ENCODE measurements at places on chromosomes 6 and 20.

DNA sequence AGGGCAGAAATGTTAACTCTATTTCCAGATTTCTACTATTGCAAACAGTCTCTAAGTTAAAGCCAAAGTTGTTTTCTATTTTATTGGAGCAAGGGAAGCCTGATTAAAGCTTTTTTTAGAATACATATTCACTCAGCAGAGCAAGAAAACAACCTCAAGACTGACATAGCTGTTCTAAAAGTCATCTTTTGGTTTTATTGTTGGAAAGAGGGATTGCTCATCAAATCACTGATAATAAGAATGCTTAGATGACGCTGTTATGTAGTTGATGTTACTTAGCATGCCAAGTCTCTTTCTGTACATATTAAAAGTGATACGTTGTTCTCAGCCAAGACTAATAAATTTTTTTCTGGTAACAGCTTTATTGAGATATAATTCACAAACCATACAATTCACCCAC, 172.6 kb upstream of the LAMA2 start:
- no peak for DNase-seq

- DNase-seq, result no peak
Measured at GRCh38 chr20:31695849-31696804, 26.5 kb downstream of the BCL2L1 start.

DNA sequence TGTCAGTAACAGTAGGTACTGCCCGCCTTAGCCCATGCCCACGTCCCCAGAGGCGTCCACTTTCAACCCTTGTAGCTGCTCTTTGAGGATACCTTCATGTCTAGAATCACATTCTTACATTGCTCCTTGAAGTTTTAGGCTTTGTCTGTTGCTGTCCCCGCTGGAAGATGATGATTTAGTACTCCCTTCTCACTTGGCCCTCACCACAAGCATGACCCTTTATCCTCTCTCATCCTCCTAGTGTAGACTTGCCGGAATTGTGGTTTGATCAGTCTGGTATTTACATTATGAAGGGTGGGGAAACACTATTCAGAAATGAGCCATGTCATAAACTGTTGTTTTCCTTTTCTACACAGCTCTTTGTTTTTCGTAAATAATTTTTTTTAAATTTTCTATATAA, 87.4 kb downstream of the ARID1B start:
- no peak for DNase-seq

- DNase-seq, result peak; percentile 48
Measured at GRCh38 chr20:32971703-32972161, 32.5 kb downstream of the SUN5 start.

GRCh38 chr6:158485431-158485830, 74.5 kb upstream of the TMEM181 start:
- no peak for DNase-seq

- DNase-seq, result no peak
Measured at GRCh38 chr6:55902796-55903195, 27.4 kb upstream of the BMP5 start.

DNA sequence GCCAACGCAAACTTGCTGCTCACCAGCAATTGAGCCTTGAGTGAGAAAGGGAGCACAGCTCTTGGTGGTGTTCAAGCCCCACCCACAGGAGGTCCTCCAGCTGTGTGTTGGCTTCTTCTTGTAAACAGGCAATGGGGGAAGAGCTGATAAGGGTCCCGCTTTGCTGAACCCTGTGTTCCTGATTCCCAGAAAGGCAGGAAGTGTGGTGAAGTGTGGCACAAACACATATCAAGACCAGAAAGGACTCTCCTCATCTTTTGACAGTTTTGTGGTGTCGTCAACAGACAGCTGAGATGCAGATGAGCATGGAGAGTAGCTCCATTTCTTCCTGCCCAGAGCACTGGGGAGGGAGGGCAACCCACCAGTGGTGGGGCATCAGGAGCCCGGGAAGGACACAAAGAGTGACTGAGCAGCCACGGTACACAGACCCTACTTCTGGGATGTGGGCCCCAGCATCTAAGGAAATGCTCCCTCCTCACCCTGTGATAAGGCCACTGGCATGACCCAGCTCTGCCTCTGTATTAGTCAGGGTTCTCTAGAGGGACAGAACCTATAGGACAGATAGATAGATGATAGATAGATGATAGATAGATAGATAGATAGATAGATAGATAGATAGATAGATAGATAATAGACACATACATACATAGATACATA, 188.9 kb upstream of the TAB2 start:
- peak; percentile 69 for DNase-seq

- no peak for DNase-seq
Measured at GRCh38 chr20:62494980-62495748, 19.4 kb upstream of the GATA5 start.

DNA sequence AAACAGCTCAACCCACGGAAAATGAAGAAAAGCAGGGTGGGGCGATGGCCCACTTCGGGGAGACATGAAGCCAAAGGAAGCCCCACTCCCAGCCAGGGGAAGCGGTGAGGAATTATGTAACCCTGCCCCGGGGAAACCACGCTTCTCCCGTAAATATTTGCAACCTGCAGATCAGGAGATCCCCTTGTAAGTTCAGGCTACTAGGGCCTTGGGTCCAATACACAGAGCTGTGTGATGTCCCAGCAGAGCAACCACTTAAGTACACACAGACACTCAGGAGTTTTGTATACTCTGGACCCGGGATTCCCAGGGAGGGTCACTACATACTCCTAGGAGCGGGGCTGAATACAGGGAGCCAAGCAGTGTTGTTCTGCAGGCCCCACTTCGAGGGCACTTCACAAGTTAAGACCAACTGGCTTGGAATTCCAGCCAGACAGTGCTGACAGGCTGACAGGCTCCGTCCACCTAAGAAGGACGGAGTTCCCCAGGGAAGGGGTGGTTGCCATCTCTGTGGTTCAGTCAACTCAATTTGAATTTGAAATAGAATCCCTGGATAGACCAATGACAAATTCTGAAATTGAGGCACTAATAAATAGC, 301.4 kb upstream of the THEMIS start:
- no peak for DNase-seq

- no peak for DNase-seq
Measured at GRCh38 chr6:87902383-87902782, 145.3 kb upstream of the SPACA1 start.

- no peak for DNase-seq
Measured at GRCh38 chr20:43974695-43975094, 60.0 kb downstream of the TOX2 start.

- DNase-seq, result no peak
Measured at GRCh38 chr20:38485041-38485440, 12.4 kb downstream of the RALGAPB start.

- no peak for DNase-seq
Measured at GRCh38 chr6:54059683-54060082, 51.6 kb upstream of the MLIP start.

- no peak for DNase-seq
Measured at GRCh38 chr6:129586815-129587214, 123.2 kb downstream of the ARHGAP18 start.

DNA sequence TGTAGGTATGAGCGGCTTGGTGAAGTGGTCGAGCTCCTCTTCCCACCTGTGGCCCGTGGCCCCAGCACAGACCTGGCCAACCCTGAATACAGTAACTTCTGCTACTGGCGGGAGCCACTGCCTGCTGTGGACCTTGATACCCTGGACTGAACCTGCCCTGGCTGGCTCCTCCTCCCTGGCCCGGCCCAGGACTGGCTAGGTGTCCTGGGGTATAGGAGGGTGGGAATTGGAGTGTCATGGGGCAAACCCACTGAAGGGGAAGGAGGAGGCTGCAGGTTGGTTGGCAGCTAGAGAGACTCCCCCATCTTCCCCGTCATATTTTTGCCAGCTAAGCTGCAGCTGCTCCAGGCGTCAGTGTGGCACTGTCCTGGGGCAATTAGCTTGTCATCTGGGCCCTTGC, 7.9 kb downstream of the EMILIN3 start:
- no peak for DNase-seq

GRCh38 chr6:132133736-132134445, 182.7 kb upstream of the CCN2 start:
- DNase-seq, result no peak

DNA sequence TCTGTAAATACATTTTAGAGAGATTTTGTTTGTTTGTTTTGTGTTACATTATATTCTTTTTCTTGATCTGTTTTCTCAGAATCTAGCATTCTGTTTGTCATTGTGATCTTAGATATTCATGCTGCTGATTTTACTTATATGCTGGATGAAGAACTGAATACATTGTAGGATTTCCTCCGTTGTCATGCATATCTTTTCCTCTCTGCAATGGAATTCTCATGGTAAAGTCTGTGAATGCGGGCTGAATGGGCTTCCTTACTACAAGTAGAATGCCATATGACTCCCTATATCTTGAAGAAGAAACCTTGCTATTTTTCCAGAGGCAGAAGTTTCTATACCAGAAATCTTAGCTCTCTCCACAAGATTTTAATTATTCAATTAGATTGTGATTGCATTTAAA, 2.4 kb upstream of the DEFB114 start:
- DNase-seq, result no peak

GRCh38 chr20:52972190-52972937, at the start of gene TSHZ2:
Gene TSHZ2 (plus strand): TSS chr20:52972358. CDS start chr20:52973294, 936 bp downstream.
- DNase-seq, result peak; percentile 67

GRCh38 chr20:54869765-54870164, 394.4 kb downstream of the DOK5 start:
- no peak for DNase-seq

GRCh38 chr6:167058261-167058660, 59.1 kb downstream of the CEP43 start:
- DNase-seq, result no peak

GRCh38 chr6:117906958-117907600, at the start of gene SLC35F1:
Gene SLC35F1 (plus strand): TSS chr6:117907264.
- peak; percentile 5 for DNase-seq

- peak; percentile 74 for DNase-seq
Measured at GRCh38 chr6:127266178-127266891, at the start of gene RNF146. Gene RNF146 (plus strand): TSS chr6:127266864. CDS start chr6:127280339, 13,475 bp downstream.

GRCh38 chr6:1479095-1479494, 89.7 kb downstream of the FOXF2 start:
- no peak for DNase-seq

DNA sequence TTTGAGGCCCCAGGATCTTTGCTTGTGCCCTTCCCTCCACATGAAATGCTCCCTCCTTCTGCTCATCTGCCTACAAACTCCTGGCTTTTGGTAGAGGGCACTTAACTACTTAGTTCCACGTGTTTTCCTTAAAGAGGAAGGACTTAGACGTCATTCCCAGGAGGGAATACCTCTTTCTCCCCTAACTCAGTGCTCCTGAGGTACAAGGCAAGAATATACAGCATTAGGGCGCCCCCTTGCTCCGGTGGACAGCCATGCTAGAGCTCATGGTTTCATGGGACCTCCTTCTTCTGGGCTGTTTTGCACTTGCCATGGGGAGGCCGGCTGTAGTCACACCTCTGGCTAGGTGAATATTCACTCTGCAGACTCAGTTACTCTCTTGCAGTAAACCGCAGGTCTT, 93.8 kb upstream of the LY86 start:
- DNase-seq, result peak; percentile 15

GRCh38 chr20:4972506-4973251, 28.6 kb downstream of the SLC23A2 start:
- DNase-seq, result no peak

DNA sequence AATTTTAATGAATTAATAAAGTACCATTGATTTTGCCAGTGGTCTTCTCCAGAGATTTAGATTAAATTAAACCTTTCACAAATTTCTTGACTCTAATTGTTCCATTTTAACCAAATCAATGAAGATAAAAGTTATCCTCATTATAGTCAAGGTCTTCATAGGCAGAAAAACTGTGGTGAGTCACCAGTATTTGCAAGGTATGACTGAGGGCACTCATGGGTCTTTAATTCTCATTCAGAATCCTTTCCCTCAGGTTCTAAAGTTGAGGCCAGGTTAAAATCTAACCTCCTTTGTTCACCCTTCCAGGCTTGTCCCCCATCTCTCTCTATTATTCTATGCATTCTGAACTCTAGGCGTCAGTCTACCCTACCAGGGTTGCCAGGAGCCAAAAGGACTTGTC, 93.9 kb downstream of the JAG1 start:
- no peak for DNase-seq

DNA sequence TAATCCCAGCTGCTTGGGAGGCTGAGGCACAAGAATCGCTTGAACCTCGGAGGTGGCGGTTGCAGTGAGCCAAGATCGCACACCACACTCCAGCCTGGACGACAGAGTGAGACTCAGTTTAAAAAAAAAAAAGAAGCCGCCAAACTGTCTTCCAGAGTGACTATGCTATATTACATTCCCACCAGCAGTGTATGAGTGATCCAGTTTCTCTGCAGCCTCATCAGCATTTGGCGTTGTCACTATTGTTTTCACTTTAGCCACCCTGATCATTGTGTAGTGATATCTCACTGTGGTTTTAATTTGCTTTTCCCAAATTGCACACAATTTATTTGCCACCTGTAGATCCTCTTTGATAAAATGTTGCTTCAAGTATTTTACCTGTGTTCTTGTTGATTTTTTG, 6.0 kb upstream of the AKAP12 start:
- DNase-seq, result no peak

GRCh38 chr6:100458841-100459591, 5.7 kb downstream of the SIM1 start:
- DNase-seq, result no peak

DNA sequence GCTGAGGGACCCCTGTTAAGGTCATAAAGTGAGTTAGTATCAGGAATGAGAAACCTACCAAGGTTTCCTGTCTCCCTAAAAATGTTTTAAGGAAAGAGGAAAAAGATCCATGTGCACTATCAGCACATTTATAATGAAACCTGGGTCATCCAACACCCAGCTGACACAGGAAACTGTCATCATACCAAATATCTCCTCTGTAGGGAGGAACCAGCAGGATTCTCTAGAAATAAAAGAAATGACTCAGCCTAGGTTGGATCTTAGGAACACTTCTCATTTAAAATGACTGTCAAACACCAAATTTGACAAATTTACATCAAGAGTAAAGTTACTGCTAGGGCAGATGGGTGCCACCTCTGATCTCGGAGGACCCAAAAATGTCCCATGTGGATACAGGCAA, 21.7 kb downstream of the GFOD1 start:
- no peak for DNase-seq

DNA sequence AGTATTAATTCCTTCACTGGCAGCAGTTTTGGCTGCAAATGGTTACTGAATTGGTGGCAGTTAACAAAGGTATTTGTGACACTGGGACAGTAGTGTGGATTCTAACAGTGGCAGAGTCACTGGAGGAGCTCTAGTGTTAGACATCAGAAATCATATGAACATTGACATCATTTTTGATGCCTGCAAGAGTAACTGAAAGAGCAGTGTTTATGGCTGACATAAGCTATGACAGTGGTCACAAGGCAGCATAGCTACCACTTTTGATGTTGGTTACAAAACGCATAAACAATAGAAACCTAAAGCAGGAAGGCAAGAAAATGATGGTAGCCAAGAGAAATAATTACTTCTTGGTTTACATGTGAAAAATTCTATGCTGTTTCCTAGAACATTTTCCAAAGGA, 326.7 kb upstream of the MAN1A1 start:
- no peak for DNase-seq

- DNase-seq, result no peak
Measured at GRCh38 chr6:145155873-145156782, 579.2 kb downstream of the EPM2A start.
